ENCODE measurements at places on chromosomes 3 and 15.
A peak's percentile ranks its signal among the peaks of the same experiment; 100 is the strongest.

DNA sequence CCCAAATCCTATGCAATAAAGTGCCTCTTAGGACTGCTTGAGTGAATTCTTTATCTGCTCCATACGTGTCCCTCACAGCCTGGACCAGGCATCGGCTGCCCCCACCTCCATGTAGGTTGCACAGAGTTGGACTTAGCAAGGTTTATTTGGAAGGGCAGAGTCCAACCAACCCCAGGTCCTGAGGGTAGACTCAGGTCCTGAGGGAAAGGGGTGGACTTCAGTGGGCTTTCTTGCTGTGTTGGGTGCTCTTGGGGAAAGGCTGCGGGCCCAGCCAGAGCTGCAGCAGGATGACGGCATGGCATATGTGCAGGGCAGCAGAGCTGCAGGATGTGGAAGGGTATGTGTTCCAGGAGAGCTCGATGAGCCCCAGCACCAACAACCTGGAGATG is 6.5 kb downstream of the ALG3 start:
- DNase-seq: no peak

DNA sequence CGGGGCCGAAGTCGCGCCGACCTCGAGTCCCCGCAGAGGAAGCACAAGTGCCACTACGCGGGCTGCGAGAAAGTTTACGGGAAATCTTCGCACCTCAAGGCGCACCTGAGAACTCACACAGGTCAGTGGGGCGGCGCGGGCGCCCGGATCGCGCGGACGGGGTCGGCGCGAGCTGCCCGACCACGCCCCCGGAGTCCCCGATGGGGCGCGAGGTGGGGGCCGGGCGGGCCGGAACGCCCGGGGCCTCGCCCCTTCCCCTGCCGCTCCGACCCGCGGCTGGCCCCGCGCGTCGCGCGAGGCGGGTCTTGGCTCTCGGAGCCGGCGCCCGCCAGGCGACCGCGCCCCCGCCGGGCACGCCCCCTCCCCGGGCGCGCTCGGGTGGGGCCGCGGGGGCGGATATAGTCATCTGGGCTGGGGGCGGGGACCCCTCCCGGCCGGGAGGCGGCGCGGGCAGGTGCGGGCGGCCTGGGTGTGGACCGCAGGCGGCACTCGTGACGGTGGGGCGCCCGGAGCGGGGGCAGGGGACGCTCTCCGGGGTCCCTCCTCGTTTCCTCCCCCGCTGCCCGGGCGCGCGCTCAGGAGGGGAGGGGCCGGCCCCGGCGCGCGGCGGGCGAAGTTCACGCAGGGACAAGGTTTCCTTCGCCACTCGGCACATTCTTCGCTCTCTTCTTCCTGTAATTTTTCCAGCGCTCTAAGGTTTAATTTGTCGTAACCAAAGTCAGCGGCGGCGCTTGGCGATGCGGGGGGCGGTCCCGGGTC is 1.2 kb downstream of the KLF13 start:
- peak; percentile 86 for DNase-seq

- no peak for DNase-seq
These were observed 106.3 kb upstream of the BFSP2 start for GRCh38 chr3:133293397-133294110.

DNA sequence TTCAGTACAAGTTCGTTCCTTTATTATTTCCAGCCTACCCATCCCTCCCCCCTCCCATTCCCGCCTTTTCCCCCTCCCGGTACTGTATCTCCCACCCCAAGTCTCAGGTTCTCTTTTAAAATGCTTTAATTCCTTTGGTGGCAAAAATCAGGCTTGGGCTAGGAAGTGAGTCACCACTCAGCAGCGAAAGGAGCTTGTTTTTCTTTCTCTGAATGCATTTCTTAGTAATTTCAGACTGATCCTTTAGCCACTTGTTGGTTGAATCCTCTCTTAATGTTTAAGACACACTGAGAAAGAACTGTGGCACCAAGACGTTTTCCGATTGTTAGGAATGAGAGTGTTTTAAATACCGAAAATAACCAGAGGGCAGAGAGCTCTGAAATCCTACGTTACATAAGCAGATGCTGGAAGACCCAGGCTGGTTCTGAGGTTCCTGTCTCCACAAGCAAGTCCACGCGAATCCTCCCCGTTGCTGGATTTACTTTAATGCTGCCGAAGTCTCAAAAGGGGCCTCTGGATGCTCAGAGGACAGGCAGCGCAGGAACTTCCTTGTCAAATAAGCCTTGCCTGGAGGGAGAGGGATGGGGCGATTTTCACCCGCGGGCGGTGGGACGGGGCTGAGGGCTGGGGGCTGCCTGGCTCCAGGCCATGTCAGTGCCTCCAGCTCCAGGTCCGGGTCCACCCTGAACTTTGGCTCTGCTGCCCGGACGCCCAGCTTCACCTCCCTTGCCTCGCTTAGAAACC is 854 bp upstream of the COL8A1 start:
- no peak for DNase-seq

All from stimulated activated effector memory CD8-positive, alpha-beta T cell treated with anti-CD3 and anti-CD28 coated beads, Interleukin-12 subunit alpha, Interleukin-12 subunit beta, amount 100 ng/mL, for 72 hours (primary cell).